ENCODE measurements at places on chromosomes 7 and 10. TPM values are rescaled to one million over a fixed set of nuclear protein-coding genes. Genes with fewer than 3 reads are reported as not detected.

DNA sequence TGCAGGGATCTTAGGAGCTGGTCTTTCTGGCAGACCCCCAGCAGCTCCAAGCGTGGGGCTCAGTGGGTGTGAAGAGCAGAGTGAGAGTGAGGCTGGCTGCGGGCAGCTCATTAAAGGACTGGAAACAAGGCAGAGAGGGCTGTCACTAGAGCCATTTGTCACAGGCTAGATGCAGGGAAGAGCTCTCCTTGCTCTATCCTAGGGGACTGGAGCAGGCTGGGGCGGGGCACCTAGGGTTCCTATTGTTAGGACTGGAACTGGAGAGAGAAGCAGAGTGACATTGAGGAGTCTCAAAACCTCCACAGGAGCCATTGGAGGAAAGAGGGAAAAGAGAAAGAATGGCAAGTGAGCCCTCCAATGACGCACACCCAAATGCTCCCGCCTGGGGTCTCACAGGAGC is 772 bp upstream of the DDC start:
- DNase-seq = no peak

Gene TDRD1
- 0.35 TPM for total RNA-seq

Gene STN1
- total RNA-seq = 55.1 TPM

- no peak for DNase-seq
Observed at GRCh38 chr7:17680943-17681351, 259.3 kb downstream of the SNX13 start.

DNA sequence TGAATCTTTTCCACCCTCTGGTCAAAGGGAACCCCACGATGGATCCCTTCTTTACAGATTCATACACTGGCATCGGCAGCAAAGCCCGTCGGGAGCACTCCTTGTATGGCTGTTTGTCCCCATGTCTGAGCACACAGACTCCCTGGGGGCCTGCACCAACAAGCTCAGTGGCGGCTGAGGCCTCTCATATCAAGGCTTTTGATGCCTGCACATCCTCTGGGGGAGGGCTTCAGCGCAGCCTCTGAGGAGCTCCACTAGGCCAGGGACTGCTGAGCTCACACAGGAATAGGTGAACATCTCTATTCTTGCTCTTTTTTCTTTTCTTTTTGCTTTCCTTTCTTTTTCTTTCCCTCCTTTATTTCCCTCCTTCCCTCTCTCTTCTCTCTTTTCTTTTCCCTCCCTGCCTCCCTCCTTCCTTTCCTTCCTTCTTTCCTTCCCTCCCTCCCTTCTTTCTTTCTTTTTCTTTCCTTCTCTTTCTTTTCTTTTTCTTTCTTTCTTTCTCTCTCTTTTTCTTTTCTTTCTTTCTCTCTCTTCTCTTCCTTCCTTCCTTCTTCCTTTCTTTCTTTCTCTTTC is 174.6 kb downstream of the CCDC3 start:
- no peak for DNase-seq

DNA sequence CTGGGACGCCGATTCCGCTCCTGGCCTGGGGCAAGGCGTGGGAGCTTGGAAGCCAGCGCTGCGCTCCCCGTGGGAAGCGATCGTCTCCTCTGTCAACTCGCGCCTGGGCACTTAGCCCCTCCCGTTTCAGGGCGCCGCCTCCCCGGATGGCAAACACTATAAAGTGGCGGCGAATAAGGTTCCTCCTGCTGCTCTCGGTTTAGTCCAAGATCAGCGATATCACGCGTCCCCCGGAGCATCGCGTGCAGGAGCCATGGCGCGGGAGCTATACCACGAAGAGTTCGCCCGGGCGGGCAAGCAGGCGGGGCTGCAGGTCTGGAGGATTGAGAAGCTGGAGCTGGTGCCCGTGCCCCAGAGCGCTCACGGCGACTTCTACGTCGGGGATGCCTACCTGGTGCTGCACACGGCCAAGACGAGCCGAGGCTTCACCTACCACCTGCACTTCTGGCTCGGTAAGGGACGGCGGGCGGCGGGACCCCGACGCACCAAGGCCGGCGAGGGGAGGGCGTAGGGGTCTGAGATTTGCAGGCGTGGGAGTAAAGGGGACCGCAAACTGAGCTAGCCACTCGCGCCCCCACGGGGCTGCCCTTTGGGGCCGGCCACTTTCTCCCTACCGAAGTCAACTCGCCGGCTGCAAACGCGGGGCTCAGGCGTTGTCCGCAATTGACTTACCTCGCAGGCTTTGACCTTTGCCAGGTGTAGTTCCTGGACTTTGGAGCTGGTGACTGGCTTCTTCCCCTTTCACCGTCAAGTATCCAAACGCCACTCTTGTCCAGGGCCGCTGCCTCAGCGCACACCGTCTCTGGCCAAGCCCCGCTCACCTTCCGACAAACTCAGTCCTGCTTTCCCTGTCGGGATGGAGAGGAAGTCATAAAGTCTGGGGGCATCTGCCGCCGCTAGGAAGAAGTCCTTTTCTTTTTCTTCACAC is at the start of gene SCIN:
Gene SCIN, plus strand, starts transcription at position 187 of the 928 bp plus-strand sequence. Its CDS starts 67 bp downstream, at position 254.
- peak; percentile 42 for DNase-seq

DNA sequence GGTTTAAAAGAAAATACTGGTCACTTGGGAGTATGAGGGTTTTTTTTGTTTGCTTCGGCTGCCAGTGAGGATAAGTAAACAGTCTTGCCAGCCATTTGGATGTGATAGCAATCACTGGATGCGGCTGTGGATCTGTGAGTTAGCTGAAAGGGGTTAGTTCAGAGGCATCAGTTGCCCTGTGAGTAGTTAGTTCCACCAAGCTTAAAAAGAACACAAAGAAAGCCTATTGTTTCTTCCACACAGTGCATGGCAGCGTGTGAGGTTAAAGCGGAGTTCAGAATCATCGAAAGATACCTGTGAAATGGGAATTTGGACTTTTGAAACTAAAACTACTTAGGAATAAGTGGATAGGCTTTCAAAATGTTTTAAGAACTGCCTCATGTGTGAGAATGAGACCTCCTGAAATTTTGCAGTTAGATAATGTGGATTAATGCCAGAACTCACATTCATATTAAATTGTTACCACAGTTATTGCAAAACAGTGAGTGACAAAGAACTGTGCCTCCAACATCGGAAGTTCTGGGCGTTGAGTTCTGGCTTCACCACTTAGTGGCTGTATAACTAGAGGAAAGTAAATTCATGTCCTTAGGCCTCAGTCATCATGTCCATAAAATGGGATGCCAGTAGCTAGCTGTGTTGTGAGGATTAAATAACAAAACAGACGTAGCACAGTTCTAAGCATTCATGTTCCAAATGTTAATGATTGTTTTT is 31.3 kb downstream of the KIAA1217 start:
- no peak for DNase-seq

DNA sequence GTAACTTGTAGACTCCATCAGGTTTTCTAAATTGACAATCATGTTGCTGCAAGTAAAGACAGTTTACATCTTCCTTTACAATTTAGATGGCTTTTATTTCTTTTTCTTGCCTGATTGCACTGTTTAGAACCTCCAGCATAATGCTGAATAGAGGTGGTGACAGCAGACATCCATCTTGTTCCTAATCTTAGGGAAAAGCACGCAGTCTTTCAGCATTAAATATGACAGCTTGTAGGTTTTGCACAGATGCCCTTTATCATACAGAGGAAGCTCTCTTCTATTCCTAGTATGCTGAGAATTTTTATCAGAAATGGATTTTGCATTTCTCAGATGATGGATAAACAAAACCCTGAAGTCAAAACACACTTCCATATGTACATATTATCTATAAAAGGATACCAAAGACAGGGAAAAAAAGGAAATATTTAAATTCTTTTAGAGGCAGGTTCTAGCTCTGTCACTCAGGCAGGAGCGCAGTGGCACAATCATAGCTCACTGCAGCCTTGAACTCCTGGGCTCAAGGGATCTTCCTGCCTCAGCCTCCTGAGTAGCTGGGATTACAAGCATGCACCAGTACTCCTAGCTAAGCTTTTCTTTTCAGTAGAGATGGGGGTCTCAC is 69.1 kb upstream of the KCNIP2 start:
- no peak for DNase-seq

GRCh38 chr7:15838265-15838664 is 151.8 kb upstream of the MEOX2 start:
- no peak for DNase-seq

DNA sequence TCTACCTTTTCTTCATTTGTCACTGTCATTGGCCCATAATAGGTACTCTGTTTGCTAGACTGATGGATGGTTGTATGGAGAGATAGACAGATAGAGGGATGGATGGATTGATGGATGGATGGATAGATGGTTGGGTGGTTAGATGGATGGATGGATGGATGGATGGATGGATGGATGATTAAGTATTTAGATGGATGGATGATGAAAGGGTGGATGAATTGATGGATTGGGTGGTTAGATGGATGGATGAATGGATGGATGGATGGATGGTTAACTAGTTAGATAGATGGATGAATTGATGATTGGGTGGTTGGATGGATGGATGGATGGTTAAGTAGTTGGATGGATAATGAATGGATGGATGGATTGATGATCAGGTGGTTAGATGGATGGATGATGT is 334.7 kb upstream of the AUTS2 start:
- no peak for DNase-seq

DNA sequence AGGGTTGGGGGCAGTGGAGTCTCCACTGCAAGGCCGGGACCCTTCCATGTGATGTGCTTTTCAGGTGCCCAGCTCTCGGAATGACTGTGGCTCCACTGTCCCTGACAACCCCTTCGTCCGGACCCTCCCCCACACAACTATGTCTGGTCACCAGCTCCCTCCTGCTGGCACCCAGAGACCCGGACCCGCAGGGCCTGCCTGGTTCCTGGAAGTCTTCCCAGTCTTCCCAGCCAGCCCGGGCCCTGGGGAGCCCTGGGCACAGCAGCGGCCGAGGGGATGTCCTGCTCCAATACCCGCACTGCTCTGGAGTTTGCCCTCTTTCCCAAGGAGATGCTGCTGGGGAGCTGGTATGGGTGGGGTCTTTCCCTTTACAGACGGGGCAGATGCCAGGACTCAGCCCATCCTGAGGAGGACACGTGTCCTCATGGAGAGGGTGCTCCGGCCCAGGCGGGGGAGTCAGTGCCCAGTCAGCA is 5.5 kb downstream of the ATP6V0E2 start:
- no peak for DNase-seq

DNA sequence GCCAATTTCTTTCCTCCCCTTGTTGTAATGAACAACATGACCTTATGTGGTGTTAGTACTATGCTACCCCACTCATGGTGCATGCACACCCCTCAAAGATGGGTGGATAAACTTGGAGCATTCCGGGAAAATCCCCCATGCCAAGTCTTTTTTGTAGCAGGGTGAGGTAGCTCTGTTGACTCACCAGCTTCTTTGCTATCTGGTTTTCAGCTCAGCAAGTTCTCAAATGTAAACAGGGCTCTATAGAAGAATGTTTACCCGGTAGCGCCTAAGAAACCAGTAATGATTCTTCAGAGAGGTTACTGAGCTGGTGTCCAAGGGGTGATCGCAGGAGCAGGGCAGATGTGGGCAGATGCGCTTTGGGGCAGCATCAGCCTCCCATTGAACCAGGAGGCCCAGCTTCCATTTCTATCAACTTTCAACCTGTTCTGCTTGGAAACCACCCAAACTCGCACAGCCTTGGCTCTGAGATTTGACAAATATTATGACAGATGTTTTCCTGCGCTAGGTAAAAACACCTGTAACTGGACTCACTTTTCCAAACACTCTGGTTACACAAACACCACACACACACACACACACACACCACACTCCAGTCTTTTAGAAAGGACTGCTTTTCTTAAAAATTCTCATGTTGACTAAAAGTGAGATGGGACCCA is 87.8 kb downstream of the ZRANB1 start:
- DNase-seq = no peak

DNA sequence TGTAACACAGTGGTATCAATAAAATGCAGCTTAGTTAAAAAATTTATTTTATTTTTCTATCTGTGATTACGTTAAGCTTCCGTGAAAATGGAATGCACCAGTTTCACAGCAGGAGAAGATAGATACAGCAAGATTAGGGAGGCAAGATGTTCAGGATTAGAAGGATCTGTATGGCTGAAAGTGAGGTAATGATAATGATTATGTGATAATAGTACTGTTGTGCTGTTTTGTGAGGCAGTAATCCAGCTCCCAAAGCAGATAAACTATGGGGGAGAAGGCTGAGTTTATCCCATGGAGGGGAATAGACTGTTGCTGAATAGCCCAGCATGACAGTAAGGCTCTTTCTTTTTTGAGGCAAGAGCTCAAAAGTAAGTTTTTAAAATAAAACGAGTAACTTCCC is 216.1 kb upstream of the PRPS1L1 start:
- no peak for DNase-seq

- no peak for DNase-seq
Observed at GRCh38 chr7:120221666-120222065, 51.3 kb upstream of the KCND2 start.

Measured in activated CD4-positive, alpha-beta memory T cell treated with anti-CD3 and anti-CD28 coated beads, Interleukin-2, amount 10 ng/mL, durations not matched to agents 7 days and 5 days (primary cell).